ENCODE measurements at places on chromosomes 16 and 17. TPM values are rescaled to one million over a fixed set of nuclear protein-coding genes. Genes with fewer than 3 reads are reported as not detected.

- no peak for DNase-seq
Measured at GRCh38 chr16:50845296-50845695, 103.4 kb downstream of the CYLD start.

GRCh38 chr16:30867747-30868146 is 26.1 kb downstream of the BCL7C start:
- DNase-seq: peak; percentile 50

GRCh38 chr17:79791735-79792161 is 5.1 kb downstream of the CBX8 start:
- no peak for DNase-seq

Gene SLC39A11
- total RNA-seq: 15.2 TPM

DNA sequence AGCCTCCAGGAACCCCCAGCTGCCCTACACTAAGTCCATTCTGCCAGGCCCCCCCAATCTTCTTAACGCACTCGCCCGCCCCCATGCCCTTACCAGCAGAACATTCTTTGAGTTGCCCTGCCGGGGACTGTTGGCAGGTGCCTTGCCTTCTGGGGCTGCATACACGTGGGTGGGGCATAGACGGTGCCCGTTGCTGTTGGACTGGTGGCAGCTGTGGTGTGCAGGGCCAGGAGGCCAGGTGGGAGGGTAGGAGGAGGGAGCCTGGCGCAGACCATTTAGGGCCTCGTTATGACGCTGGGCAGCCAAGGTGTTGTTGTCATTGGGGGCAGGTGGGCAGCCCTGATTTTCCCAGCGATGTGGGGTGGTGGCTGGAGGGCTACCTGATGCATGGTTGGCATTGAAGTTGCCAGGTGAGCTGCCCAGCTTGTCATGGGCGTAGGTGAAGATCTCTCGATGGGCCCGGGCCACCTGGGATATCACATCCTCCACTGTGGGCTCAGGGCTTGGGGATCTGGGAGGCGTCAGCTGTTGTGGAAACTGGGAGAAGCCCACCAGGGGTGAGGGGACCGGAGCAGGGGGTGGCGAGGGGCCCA is 4.9 kb downstream of the NR1D1 start:
- no peak for DNase-seq

Gene PNMT
- not detected for total RNA-seq

Data from GM23248 (cell line).